BJ (cell line): ENCODE measurements at places on chromosomes 13 and 19.

- peak; percentile 0 for DNase-seq
These were observed 730.8 kb downstream of the EFNB2 start for GRCh38 chr13:105804561-105805190.

DNA sequence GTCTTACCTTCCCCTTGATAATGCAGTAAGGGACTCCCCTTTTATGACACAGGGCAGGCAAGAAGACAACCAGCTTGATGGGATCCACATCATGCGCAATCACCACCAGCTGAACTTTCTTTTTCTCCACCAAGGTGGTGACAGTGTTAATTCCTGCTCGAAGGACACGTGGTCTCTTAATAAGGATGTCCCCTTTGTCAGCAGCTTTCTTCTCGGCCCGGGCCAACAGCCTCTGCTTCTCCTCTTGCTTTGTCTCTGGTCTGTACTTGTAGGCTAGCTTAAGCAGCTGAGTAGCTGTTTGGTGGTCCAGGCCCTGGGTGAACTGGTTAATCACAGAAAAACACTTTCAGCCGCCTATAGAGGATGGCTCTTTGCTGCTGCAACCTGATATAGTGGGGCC is 8.0 kb downstream of the ZNF431 start:
- DNase-seq: no peak

- no peak for DNase-seq
These were observed 937 bp downstream of the ZNF841 start for GRCh38 chr19:52094526-52095130.

- DNase-seq: no peak
These were observed at the start of gene ELF1 for GRCh38 chr13:41019011-41019487. Gene ELF1, minus strand, starts transcription at chr13:41019316. Its CDS starts 37,262 bp downstream, at chr13:40982054.

GRCh38 chr13:98530217-98530616 is 46.7 kb downstream of the STK24 start:
- DNase-seq: no peak
